Stimulated activated CD4-positive, alpha-beta T cell treated with anti-CD3 and anti-CD28 coated beads, Interleukin-12 subunit alpha, Interleukin-12 subunit beta, amount 100 ng/mL, for 48 hours (primary cell): ENCODE measurements at places on chromosomes 6 and 20.
A peak's percentile ranks its signal among the peaks of the same experiment; 100 is the strongest.

GRCh38 chr6:126153661-126154060 is 167.3 kb downstream of the TRMT11 start:
- DNase-seq, result no peak

DNA sequence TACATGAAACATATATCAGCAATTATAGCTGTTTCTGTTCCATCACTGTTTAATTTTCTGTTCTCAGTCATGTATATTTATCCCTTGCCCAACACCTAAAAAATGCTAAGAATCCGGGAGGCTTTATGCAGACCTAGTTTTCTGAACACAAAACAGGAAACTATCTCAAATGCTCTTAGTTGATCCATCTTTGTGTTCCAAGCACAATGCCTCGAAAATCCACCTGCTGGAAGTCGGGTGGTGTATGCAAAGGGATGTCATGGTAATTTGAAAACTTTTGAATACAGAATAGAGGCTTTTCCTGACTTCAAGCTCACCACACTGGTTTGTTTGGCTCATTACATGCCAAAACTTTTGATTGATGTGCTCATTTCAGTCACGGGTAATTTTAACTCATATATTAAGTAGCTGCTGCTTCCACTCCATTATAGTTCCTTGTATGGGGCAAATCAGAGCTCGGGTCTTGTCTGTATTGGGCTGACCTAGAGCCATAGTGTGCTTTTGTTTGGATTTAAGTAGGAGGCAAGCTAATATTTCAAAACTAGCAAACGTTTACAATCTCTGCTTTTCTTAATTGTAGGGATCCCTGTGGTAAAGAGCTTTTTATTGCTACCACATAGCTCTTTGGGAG is 646.5 kb upstream of the EPHA7 start:
- no peak for DNase-seq

- no peak for DNase-seq
Observed at GRCh38 chr6:49151033-49151432, 312.0 kb downstream of the MMUT start.

- peak; percentile 64 for DNase-seq
Observed at GRCh38 chr6:28589234-28589956, 63.7 kb downstream of the GPX5 start.

DNA sequence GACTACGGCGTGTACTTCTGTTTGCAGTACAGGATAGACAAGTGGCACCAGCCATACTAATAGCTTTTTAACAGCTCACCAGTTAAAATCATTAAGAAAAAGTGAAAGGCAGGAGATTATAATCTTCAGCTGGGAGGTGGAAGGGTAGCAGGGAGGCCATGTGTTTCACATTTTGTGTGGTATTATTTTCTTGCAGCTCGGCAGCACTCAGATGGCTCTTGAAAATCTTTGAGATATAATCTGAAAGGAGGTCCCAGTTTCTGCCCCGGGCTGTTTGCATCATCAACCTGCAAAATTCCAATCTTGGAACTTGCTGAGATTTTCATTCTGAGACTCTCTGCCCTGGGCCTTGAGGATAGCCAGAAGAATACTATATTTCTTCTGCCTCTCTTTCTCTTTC is 87.5 kb upstream of the HDAC2 start:
- no peak for DNase-seq

- no peak for DNase-seq
Observed at GRCh38 chr6:157768304-157768703, 54.7 kb upstream of the SNX9 start.

- no peak for DNase-seq
Observed at GRCh38 chr20:9498322-9498721, 16.1 kb upstream of the LAMP5 start.

GRCh38 chr20:57849121-57849520 is 139.3 kb upstream of the PMEPA1 start:
- no peak for DNase-seq
